Activated naive CD4-positive, alpha-beta T cell treated with anti-CD3 and anti-CD28 coated beads, Interleukin-2, amount 50 U/mL, for 72 hours (primary cell): ENCODE measurements at places on chromosomes 12 and 14. TPM values are rescaled to one million over a fixed set of nuclear protein-coding genes. Genes with fewer than 3 reads are reported as not detected.

RPGRIP1 gene
- total RNA-seq = not detected

KCNJ8 gene
- not detected for total RNA-seq

TRPV4 gene
- not detected for total RNA-seq

KRT83 gene
- total RNA-seq = not detected

DNA sequence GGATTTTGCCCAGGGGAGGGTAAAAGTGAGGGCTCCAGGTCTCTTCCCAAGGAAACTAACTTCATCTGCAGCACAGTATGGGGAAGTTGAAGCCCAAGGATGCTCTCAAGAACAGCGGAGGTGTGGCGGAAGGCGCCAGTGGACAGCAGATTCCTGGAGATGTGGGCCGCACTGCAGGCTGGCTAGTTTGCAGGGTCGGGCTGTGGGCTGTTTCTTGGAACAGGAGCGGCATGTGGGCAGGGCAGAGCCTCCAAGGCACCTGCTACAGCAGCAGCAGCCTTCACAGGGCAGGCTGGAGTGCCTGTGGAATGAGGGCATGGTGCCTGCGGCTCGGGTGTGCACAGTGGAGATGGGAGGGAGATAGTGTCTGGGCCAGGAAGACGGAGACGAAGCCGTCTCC lies 100.0 kb upstream of the SFSWAP start:
- no peak for DNase-seq

DNA sequence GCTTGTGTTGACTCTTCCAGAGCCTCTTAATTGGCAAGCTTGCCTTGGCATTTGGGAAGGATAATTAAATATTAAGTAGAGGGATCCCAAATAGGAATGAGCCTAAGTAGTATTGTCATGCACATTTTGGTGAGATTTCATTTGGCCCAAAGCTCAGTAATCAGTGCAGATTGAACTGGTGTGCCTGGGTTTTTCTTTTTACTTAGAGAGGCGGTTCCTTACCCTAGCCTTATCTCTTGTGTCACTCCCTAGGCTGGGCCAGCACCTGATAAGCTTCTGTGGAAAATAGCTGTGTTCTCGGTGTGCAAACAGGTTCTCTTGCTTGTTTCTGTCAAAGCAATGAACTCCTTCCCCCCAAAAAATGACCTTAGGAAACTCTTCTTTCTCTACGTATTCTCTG lies 9.3 kb upstream of the B4GALNT3 start:
- DNase-seq = no peak

DNA sequence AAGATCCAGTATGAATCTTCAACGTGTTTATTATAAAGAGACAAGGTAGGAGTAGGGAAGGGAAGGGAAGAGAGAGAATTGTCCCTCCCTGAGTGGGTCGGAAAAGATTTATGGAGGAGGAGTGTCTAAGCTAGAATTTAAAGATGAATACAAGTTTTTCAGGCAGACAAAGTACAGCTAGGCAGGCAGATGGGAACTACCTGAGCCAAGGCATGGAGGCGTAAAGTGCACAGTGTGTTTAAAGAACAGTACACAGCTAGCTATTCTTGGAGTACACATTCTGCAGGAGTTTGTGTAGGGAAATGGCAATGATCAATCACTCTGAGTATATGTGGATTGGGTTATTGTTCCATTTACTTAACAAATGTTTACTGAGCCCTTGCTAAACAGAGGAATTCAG lies 20.1 kb downstream of the PLEKHG7 start:
- no peak for DNase-seq

DNA sequence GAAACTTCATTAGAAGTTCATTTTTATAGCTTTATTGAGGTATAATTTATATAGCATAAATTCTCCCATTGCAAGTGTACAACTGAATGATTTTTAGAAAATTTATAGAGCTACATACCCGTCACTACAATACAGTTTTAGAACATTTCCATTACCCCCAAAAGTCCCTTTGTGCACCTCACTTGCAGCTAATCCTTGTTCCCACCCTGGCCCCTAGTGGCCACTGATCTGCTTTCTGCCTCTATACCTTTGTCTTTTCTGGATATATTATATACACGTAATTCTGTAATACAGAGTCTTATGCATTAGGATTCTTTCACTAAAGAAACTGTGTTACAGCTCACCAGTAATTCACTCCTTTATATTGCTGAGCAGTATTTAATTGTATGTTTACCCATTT lies 145.1 kb upstream of the DIO2 start:
- no peak for DNase-seq

GRCh38 chr12:108853981-108854446 lies 3.4 kb downstream of the SSH1 start:
- no peak for DNase-seq

DNA sequence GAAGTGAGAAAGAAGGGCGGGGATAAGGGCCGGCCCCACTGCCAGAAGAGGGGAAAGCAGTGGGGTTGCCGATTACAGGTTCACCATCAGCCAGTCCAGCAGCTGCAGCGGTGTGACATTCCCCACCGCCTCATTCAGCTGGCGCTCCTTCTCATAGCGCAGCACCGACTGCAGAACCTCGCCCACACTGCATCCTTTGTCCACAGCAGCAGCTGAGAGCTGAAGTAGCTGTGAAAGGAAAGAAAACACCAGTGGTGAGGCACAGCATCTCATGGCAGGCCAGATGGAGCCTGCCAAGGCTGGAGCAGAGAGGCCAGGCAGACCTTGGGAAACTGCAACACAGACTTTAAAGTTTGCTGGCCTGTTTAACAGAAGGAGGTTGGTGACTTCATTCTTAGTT lies 33.2 kb downstream of the AKAP3 start:
- no peak for DNase-seq
